ENCODE measurements at places on chromosomes 11 and 22.

DNA sequence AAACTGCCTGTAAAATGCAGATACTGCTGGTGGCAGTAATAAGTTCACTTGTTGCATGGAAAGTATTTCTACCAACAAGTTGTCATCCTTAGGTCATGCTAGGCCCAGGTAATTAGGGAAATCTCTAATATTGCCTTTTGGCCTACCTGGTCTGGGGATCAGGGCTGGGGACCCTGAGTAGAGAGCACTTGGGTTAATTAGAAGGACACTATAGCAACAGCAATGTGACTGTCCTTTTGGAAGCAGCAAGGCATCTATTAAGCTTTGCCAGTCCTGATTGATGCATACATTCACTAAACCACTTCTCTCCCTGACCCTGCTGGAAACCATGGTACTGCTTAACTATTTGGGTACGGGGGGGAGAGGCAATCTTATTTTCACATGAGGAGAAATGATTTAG lies 86.5 kb upstream of the GNAZ start:
- no peak for DNase-seq

DNA sequence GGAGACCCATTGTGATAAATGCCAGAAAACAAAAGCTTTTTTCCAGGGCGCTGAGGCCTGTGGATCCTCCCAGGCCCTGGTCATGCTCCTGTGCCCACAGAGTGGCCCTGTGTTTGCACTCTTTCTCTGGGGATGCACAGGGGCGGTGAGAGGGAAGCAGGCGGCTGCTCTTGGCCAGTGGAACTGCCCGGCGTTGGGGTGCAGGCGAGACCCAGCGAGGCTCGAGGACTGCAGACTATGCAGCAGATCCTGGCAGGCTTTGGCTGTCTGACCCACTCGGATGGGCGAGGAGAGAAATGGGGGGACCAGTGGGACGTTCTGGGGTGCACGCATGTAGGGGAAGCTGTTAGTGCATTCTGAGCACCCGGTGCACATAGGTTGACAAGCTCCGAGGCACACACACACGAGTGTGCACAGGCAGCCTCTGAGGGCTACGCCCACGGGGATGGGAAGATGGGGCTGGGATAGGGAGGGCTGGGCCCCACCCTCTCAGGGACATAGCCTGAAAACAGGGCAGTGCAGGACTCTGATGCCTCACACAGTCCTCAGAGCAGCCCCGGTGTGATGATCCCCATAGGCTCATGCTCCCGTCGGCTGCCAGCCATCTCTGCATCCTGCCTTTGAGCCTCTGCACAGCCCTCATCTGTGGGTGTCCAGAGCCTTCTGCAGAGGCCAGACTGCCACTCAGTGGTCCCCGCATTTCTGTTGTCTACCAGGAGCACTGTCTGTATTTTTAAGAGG lies 1233.5 kb downstream of the BRD1 start:
- DNase-seq, result no peak

GRCh38 chr11:32121012-32121411 lies 30.1 kb downstream of the RCN1 start:
- DNase-seq, result no peak

- DNase-seq, result no peak
Measured at GRCh38 chr11:43943931-43944751, 1.7 kb downstream of the C11orf96 start.

GRCh38 chr22:31104869-31105268 lies 2.5 kb downstream of the SELENOM start:
- no peak for DNase-seq

DNA sequence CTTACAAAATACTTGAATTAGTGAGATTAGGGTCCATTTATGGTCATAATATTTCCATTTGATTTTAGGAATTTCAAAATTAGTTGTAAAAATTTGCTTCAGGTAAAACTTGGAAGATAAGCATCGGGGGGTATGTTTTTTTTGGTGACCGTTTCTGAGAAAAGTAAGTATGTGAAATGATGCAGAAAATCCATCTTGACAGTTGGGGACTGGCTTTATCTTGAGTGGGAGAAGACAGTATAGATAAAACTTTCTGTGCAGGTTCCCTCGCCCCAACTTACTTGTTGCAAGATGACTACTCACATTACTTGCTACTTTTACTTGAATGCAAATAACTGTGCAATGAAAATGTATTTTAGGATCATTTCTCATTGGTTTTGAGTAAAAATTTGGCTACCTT lies 49.5 kb downstream of the DNAJC24 start:
- DNase-seq, result no peak

Data from activated CD4-positive, alpha-beta T cell treated with anti-CD3 and anti-CD28 coated beads, Interleukin-2, amount 50 U/mL, for 1 hour (primary cell).